ENCODE measurements at places on chromosomes 16 and 17.

DNA sequence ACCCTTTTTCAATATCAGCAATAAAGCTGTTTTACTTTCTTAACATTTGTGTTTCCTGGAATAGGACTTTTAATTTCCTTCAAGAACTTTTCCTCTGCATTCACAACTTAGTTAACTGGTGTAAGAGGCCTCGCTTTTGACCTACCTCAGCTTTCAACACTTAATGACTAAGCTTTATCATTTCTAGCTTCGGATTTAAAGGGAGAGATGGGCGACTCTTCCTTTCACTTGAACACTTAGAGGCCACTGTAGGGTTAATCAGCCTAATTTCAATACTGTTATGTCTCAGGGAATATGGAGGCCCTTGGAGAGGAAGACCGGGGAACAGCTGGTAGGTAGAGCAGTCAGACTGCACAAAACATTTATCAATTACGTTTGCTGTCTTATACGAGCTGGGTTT lies 4.7 kb downstream of the SYNRG start:
- DNase-seq, result no peak

DNA sequence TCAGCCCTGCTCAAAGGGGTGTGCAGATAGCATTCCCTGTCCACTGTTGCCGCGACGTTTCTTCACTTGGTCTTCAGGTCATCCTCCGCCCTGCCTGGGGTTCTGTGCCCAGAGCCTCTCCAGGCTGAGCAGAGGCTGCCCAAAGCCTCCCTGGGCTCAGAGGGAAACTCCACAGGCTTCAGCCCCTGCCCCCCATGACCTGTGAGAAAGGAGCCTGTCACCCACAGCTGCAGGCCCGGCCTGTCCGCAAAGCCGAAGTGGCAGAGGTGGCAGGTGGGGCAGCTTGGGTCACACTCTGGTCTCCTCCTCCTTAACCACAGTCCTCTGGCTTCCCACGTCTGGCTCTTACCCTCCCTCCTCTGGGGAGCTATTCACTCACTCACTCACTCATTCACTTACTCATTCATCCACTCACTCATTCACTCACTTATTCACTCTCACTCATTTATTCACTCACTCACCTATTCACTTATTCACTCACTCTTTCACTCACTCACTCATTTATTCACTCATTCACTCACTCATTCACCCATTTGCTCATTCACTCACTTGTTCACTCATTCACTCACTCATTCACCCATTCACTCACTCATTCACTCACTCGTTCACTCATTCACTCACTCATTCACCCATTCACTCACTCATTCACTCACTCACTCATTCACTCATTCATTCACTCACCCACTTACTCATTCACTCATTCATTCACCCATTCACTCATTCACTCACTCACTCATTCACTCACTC lies 7.1 kb upstream of the CPSF4L start:
- DNase-seq, result no peak

DNA sequence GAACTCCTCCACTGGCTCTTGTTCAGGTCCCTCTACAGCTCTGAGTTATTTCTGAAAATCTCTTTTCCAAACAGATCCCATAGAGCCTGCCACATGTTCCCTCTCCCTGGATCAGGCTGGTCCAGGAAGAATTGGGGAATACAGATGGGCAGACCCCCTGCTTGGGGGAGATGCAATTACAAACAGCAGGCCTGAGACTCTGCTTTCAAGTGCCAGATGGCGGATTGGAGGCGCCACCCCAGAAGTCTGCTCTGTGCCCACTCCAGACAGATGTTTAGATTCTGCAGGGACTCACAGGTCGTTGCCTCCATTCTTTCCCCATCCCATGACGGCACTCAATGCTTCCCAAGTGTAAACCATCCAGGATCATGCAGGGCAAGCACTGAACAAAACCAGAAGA lies 316.6 kb downstream of the SLC39A11 start:
- DNase-seq, result no peak

DNA sequence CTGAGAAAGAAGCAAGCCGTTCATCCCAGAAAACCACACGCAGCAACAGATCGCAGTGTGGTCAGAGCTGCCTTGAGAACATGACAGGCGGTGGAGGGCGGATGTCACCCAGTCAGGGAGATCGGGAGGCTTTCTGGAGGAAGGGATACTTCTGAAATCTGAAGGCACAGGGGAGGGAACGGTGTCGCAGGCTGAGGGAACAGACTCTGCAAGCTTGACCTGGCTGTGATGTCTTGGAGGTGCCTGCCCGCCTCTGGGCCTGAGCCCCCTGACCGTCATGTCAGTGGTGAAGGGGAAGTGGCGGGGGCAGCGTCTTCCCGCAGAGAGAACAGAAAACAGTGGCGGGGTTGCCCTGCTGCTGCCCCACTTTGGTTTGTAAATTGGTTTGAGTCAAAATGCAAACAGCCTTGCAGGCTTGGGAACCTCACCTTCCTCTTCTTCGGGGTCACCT lies 8.1 kb upstream of the ATP2A3 start:
- DNase-seq, result no peak

DNA sequence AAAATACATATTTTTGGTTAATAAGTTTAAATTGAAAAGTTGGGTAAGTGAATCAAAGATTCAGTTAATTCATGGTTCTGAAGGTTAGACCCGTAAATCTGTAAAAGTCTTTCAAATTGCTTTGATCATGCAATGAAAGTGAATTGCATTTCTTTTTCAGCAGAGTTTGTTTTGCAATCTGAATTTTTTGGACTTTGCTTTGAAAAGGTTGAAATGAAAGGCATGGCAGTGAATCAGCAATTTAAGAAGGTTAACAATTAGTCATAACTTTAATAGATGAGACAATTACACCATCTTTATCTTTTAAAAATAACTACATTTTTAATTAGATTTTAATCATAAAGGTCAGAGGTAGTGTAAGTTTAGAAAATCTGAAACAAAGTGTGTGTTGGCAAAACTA lies 310.9 kb upstream of the KCNJ16 start:
- no peak for DNase-seq

All from epithelial cell of proximal tubule (primary cell).